Natural killer cell (primary cell): ENCODE measurements at places on chromosomes 1 and 21. TPM values are rescaled to one million over a fixed set of nuclear protein-coding genes. Genes with fewer than 3 reads are reported as not detected.

VSIG8 gene
- not detected for total RNA-seq

KIF2C gene
- total RNA-seq = 0.93 TPM

WDR47 gene
- total RNA-seq = 17.2 TPM

CD160 gene
- 77.7 TPM for total RNA-seq

FCMR gene
- 157 TPM for total RNA-seq

FALEC gene
- total RNA-seq = not detected

TMOD4 gene
- total RNA-seq = not detected

LAD1 gene
- not detected for total RNA-seq

KCNN3 gene
- 0.05 TPM for total RNA-seq

EDEM3 gene
- 8.9 TPM for total RNA-seq

UBE2U gene
- not detected for total RNA-seq

SLC19A2 gene
- 5.3 TPM for total RNA-seq

OXCT2 gene
- 1.9 TPM for total RNA-seq

MSH4 gene
- 0.45 TPM for total RNA-seq

NES gene
- total RNA-seq = not detected

GJA4 gene
- not detected for total RNA-seq
